RKO (cell line): ENCODE measurements at places on chromosomes 16 and 17.

- DNase-seq, result no peak
Measured at GRCh38 chr17:1089915-1090314, 89.9 kb downstream of the ABR start.

DNA sequence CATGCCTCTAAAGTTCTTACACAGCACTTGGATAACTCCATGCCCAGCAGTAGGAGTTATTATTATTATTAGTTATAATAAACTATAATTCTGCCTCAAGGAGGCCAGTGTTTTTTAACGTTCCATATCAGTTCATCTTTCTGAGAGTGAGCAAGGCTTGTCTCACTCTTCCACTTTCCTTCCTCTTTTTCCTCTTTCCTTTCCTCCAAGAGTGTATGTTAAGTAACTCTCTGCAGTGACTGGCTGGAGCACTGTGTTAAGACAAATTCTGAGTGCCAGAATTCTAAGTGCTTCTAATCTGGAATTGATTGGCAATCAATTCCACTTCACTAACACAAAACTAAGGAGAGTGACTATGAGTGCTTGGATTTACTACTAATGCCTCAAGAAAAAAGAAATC lies 16.4 kb downstream of the CLEC19A start:
- DNase-seq, result no peak

- DNase-seq, result peak; percentile 87
Measured at GRCh38 chr17:28725660-28726225, 290 bp downstream of the TLCD1 start.

- DNase-seq, result no peak
Measured at GRCh38 chr16:66291833-66292232, 74.7 kb upstream of the CDH5 start.

DNA sequence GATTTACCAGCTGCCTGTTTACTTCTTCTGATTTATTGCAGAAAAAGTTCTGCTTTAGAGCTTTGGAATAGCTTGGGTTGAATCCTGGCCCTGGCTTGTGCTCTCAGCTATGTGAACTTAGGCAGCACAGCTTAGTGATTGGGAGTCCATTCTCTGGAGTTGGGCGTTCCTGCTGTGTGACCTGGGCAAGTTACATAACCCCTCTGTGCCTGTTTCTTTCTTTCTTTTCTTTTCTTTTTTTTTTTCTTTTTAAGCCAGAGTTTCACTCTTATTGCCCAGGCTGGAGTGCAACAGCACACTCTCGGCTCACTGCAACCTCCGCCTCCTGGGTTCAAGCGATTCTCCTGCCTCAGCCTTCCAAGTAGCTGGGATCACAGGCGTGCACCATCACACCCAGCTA lies 51.5 kb upstream of the AQP8 start:
- no peak for DNase-seq

GRCh38 chr17:7413346-7413985 lies 5.8 kb downstream of the NLGN2 start:
- DNase-seq, result no peak

DNA sequence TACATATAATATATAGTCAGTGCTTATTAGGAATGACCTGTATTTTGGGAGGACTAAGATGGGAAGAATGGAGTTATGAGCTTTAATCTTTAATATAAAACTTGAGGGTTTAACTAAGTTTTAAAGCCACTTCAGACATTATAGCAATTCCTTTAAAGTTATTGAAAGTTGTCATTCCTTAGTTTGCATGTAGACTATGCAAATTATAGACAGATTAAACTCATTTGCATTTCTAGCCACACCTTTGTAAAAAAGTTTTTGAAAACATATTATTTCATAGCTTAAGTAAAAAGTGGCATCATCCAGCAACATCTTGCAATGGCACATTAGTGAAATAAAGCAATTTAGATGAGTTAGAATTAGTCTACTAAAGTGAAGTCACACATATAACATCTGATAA lies 49.8 kb downstream of the C17orf58 start:
- no peak for DNase-seq

- no peak for DNase-seq
Measured at GRCh38 chr17:222172-222571, 40.7 kb upstream of the DOC2B start.

GRCh38 chr16:2033057-2033908 lies 6.6 kb downstream of the NHERF2 start:
- no peak for DNase-seq

DNA sequence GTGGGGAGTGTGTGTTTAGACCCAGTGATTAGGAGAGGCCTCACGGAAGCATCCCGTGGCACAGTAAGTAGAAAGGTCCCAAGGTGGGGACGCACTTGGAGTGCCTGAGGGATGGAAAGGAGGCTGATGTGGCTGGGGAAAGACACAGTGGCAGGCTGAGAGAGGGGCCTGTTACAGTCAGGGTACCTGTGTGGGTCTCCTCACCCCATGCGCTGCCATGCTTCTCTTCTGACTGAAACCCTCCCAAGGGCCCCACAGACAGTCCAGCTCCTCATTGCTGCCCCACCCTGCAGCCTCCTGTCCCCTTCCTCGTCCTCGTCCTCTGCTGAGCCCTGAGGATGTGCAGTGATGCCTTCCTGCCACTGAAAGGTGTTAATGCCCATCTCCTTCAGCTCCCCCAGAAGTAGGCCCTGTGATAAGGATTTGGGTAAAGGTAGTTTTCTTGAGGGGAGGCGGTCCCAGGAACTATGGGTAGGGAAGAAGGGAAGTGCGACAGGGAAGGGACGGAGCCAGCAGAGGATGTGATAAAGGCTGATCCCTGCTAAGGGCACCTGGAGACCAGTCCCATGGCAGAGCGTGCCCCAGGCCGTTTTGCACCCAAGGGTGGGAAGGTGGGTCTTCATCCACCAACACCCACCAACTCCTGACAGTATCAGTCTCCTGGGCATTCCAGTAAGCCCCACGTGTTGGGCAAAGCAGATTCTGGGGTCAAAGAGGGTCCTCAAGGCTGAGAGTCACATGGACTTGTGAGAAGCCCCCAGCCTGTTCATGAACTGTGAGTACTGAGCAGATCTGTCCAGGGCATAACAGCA lies 237.2 kb downstream of the GSG1L start:
- DNase-seq, result no peak

DNA sequence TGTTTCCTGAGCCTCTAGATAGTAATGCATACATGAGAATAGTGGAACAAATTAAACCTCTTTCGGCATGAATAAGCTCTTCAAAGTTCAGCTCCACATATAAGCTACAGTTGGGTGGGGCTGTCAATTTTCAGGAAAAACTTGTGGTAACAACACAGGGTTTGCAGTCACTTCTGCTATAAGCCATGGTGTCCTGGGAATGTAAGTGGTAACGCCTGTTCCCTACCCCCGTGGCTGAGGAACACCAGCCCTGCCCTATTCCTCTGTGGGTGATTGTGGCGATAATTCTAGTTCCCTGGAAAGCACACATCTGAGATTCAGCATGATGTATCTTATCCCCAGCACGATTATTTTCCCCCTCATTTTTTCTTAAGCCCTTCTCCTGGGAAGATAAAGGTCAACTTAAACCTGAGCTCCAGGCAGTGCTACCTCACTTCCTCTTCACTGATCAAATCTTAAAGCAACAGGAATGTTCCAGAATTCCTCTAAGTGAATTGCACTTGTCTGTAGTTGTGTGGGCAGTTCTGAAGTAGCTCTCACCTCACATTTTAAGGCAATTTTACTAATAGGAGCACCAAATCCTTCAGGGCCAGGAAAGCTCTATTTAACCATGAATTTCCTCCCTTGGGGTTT lies 500.7 kb upstream of the HSBP1 start:
- no peak for DNase-seq

GRCh38 chr17:80970044-80970761 lies 21.4 kb upstream of the CHMP6 start:
- no peak for DNase-seq

- DNase-seq, result no peak
Measured at GRCh38 chr16:86610779-86611524, 32.6 kb downstream of the FOXL1 start.

DNA sequence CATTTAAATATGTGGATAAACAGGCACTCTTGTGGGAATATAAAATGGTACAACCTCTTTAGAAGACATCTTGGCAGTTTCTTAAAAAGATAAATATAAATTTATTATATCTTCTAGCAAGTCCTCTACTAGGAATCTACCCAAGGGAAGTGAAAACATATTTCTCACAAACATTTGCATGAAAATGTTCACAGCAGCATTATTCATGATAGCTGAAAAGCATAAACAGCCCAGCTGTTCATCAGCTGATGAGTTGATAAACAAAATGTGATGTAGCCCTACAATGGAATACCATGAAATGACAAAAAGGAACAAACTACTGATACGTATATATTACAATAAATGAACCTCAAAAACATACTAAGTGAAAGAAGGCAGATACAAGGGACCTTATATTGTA lies 12.0 kb downstream of the DGKE start:
- DNase-seq, result no peak
